Left lung (tissue), 14 donors: ENCODE measurements at places on chromosomes 5 and 9.

- peak; percentile 73 for DNase-seq
Measured at GRCh38 chr5:113264046-113264445, 170.7 kb downstream of the TSSK1B start.

GRCh38 chr9:107172979-107173347 is 110.1 kb upstream of the RAD23B start:
- DNase-seq: no peak

DNA sequence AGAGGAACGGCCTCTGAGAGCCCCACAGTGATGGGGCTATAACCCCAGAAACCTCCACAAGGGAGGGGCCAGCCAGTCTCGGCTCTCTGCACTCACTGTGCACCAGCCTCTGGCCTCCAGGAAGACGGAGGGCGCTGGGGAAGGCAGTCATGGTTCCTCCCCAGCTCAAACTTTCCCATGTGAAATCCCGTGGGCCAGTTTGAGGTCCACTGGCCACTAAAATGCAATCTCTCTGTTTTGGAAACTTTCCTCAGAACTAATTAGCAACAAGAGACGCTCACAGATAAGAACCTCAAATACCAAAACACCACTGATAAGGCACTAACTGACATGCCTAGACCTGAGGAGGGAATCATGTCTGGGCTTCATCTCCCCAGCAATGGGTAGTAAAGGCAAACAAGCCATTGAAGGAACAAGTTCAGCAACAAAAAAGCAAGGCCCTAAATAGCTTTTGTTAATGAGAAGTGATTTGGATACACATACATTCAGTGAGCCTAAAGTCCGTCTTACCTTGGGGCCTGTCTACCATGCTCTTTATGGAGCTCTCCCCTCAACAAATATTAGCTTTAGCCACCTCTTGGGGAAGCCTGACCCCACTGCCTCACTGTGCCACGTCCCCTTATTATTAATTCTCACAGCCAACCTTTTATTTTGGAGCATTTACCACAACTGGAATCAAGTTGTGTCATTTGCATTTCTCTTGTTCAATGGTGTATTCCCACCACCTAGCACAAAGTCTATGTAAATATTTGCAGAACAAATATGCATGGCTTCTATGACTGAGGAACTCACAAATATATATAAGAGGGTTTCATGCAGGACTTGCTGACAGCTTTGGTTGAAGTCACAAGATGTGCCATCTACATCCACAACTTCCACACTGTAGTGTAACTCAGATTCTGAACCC is 56.1 kb upstream of the GLRX start:
- DNase-seq: no peak

GRCh38 chr5:27144456-27144855 is 106.1 kb upstream of the CDH9 start:
- DNase-seq: no peak

GRCh38 chr5:73379435-73379834 is 69.1 kb downstream of the FOXD1 start:
- DNase-seq: no peak

DNA sequence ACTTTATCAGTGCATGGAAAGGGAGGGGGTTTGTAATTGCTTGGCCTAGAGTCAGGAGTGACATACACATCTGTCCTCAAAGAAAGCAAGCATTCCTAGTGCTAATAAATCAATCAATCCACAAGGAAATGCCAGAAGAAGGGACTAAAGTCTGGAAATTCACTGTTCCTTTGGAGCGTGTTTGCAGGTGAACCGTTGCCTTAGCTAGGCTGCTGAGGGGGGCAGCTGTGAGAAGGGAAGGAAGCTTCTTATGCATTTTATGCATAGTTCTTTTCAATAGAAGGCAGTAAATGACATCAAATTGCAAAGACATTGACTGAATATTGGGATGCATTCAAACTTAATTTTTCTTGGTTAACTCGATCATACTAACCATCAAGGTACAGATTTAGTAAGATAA is 1092.5 kb upstream of the SEMA6A start:
- no peak for DNase-seq

- DNase-seq: peak; percentile 50
Measured at GRCh38 chr5:99032234-99033013, 103.6 kb upstream of the CHD1 start.

- DNase-seq: no peak
Measured at GRCh38 chr9:84811072-84811750, 141.7 kb downstream of the NTRK2 start.

DNA sequence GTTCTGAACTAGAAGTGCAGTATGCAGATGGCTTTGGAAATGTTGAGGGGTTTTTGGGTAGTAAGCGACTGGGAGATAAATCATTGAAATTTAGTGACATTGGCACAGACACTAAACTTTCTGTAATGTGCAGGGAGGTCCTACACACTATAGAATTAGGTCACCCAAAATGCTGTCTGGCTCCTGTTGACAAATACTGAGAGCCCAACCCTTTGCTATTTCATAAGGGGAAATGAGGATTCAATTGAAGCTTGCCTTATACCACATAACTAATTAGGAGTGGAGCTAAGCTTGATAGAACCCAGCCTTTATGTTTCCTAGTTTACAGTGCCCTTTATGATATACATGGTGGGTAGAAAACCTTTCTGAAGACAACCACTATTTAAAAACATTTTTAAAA is 22.6 kb downstream of the HMGXB3 start:
- no peak for DNase-seq

- no peak for DNase-seq
Measured at GRCh38 chr5:181112476-181112875, 18.5 kb downstream of the OR2V1 start.

DNA sequence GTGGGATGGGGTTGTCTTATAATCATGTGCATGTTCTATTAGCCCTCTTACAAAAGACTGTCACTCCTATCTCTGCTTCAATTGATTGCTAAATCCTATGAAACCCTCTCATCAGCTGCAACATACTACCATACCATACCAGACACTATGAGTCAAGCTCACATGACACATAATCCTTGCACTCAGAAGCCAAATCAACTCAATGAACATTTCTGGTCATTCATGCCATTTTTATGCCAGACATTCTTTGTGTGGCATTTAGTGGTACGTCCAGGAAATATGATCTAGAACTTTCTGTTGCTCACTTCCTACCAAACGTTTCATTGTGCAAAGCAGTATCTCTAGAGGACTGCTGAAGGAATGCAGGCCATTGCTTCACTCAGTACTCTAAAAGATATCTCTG is 159.2 kb upstream of the GNA14 start:
- DNase-seq: no peak

DNA sequence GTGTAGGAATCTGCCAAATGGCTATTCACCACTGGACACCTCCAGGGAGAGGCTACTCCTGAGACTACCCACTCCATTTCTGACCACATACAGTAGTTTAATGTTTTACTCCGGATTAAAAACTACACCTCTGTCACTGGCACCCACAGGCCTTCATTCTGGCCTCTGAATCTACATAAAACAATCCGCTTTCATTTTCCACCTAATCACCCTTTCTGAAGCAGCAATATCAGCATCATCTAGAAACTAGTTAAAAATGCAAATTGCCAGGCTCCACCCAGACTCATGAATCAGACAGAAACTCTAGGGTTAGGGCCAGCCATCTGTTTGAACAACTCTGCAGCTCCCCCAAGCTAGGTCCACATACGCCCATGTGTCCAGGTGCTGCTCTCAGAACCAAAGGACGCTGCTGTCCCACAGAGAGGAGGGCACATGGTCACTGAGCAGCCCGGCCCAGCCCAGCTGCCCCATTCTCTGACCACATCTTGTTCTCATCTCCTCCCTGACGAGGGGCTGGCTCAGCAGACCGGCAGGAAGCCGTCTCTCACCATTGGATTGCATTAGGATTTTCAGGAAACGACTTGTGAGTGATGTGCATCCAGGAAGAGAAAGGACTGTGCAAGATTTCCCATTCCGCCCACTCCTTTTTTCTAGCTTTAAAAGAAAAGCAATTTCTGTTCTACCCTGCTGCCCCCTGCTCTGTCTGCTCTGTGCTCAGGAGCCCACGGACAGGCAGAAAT is 34.7 kb downstream of the ADAM19 start:
- peak; percentile 67 for DNase-seq

DNA sequence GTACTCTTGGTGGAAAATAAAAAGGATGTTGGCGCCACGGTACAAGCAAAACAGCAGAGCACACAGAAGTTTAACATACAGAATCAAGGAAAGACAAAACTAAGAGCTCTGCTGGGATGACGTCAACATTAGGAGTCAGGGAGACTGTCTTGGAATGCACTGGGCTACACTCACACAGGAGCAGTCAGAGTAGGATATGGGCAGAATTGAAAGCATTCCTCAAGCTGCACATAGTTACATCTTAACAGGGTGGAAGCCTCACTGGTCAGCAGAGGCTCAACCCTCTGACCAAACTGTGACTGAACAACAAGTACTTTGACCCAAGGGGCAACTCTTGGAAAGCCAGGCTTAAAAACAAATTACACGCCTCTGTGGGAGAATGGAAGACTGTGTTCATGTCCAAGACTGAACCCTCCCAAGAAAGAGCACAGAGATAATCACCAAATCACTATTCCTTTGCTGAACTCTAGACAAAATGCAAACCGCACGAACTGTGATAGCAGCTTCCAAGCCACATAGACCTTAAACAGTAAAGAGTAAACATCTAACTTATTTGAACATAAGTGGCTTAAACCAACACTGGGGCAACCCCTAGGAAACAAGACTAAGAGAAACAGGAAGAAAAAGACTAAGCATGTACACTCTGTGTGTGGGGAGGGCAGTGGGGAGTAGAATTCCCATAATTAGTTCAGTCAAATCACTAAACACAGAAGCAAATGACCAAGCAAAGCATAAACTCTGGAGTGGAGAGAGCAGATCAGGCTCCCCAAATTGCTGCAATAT is 772.7 kb downstream of the PRELID2 start:
- DNase-seq: no peak

DNA sequence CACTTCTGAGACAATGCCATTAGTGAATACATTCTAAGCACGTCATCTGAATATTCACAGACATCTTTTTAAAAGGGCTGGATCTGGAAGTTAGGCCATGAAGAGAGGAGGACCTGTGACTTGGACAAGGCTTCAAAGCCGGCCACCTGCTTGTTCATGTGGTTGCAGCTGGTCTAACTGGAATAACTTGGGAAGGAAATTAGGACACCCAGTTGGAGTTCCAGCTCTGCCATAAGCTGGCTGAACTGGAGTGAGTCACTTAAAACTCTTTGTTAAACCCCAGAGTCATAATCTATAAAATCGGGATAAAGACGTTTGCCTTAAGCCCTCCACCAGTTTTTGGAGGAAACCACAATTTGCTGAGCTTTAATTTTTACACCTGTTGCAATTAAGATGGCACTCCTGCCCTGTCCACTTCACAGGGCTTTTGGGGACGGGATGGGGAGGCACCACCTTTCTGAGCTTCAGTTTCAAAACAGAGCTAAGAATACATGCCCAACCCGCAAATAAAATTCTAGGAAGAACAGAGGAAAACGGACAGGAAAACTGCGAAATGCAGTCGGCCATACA is 536 bp upstream of the STX17 start:
- DNase-seq: no peak

DNA sequence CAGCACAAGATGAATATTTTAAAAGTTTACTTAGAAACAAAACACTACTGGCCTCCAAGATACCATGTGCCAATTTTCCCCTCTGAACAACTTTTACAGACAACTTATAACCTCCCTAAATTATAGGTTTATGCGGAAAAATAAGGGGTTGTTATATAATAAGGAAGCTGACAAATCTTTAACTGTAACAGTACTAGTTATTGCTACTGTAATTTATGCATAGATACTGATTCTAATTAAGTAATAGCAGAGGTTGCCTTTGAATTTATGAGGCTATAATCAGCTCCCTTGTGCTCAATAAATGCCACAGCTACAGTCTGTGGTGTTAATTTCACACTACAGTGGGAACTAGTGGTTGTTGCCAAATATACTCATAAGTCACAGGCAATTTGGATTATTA is 291.3 kb upstream of the PCSK5 start:
- DNase-seq: no peak
